MV-4-11 (cell line): ENCODE measurements at places on chromosomes 16 and 17.

DNA sequence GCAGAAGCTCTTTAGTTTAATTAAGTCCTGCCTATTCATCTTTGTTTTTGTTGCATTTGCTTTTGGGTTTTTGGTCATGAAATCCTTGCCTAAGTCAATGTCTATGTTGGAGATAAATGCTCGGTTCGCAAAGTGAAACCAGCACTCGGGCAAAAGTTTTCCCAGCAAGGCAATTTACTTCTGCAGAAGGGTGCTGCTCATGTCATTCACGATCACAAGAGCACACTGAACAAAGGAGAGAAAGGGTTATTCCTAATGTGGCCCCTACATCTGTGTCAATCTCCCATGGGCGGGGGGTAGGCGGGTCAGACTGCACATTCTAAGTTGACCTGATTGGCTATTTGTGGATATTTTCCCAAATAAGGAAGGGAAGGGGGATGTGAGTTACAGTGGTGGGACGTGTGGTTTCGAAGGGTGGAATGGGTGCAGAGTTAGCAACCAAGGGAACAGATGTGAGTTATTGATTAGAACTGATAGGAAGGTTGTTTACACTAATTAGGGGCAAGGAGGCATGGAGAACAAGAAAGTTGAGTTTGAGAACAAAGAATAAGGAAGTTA is 23.0 kb downstream of the ATF7IP2 start:
- DNase-seq: peak; percentile 35

DNA sequence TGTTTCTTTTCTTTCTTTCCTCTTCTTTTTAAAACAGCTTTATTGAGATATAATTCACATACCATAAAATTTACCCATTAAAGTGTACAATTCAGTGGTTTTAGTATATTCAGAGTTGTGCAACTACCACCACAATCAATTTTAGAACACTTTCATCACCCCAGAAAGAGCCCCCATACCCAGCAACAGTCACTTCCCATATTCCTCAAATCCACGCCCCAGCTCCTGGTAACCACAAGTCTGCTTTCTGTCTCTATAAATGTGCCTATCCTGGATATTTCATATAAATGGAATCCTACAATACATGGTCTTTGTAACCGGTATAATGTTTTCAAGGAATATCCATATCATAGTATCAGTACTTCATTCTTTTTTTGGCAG is 19.4 kb downstream of the RARA start:
- peak; percentile 65 for DNase-seq

GRCh38 chr17:16945663-16946218 is 26.2 kb downstream of the TNFRSF13B start:
- DNase-seq: no peak

DNA sequence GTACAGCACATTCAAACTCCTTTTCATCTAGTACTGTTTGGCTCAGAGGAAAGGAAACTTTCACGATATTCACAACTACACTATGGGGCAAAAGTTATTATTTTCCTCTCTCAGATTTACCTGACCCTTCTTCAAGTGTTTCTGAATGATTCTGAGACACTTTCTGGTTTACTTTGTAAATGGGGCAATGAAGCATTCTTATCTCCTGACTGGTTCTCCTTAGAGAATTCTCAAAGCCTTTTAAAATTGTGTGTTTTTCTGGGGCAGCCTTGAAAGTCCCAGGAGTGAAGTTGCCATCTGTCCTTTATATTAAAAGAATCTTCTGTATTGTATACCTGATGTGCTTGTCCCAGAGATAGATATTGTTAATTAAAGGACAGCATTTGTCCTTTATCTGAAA is 264.9 kb downstream of the FTO start:
- no peak for DNase-seq

GRCh38 chr16:5056352-5056751 is 9.4 kb downstream of the C16orf89 start:
- peak; percentile 34 for DNase-seq

GRCh38 chr17:40104594-40105486 is 4.5 kb upstream of the NR1D1 start:
- no peak for DNase-seq

GRCh38 chr16:1466968-1467521 is 7.8 kb downstream of the CLCN7 start:
- DNase-seq: peak; percentile 11

DNA sequence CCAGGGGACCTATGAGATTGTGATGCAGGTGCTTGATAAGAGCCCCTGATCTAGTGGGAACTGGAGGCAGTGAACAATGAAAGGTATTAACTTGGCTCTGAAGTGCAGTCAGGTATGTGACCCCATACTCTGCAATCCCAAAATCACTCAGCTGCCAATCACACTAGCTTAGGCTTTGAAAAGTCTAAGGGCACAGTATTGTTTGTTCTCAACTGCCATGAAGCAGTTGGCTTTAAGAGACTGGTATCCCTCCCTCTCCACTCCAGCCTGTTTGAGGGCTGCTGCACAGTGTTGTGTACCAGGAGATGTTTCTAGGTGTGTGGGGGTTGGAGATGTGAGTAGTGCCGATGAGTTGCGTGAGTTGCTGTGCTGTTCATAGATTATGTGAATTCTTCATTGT is 2.4 kb downstream of the YPEL2 start:
- DNase-seq: no peak

DNA sequence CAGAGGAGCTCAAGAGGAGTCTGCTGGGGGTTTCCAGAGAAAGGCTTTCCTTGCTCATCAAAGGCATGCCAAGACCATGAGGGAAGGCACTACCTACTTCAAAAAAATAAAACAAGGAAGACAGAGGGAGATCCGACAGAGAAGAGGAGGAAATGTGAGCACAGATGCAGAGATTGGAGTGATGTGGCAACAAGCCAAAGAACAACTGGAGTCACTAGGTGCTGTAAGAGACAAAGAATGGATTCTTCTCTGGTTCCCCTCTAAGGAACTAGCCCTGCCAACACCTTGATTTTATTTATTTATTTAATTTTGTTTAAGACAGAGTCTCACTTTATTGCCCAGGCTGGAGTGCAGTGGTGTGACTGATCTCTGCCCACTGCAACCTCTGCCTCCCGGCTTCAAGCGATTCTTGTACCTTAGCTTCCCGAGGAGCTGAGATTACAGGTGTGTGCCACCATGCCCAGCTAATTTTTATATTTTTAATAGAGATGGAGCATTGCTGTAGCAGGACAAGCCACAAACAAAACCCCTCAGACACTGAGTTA is 13.8 kb upstream of the ACSF2 start:
- no peak for DNase-seq

DNA sequence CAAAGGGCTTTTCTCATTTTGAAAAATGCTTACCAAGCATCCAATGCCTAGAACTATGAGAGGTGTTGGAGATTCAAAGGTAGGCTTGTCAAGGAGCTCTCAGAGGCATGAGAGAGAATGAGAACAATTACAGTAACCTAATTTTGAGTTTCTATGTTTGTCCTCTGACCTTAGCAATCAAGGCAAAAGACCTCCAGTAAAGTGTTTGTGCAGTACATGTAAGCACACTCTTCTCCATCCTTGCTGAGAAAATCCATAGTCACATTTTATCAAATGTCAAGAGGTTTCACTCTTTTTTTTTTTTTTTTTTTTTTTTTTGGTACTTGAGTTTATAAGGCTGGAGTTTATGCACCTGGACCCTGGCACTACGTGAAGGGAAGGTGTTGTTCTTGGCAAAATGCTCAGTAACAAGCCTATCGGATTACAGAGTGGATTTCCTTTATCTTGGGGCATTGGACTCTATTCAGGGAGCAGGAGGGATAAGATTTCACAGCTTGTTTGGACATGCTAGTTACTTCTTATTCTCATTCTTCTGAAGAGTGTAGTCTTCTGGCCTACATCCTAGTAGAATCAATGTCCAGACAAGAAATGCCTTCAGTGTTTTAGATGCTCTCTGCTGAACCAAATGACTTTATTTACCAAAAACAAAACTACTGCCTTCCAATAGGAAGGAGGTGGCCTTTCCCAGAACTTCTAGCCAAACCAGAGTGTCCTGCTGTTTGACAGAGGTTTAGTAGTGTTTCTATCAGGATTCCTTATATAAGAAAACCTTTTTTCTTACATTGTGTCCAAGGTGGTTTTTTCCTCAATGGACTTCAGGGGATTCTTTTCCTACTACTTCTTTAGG is 21.9 kb downstream of the KCNJ2 start:
- no peak for DNase-seq

DNA sequence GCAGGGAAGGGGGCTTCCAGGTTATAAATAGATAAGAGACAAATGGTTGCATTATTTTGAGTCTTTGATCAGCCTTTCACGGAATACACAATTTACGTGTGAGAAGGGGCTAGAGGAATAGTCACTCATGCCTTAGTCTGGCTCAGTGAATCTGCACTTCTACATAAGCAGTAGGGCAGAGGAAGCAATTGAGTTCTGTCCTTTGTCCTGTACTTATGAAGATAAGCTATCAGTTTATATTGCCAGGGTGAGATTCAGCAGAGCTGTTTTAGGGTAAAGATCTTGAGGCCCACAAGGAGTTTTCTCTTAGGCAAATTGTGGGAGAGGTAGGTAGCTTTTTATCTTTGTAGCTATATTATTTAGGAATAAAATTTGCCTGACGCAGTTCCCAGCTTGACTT is 33.3 kb downstream of the TOM1L1 start:
- DNase-seq: no peak

DNA sequence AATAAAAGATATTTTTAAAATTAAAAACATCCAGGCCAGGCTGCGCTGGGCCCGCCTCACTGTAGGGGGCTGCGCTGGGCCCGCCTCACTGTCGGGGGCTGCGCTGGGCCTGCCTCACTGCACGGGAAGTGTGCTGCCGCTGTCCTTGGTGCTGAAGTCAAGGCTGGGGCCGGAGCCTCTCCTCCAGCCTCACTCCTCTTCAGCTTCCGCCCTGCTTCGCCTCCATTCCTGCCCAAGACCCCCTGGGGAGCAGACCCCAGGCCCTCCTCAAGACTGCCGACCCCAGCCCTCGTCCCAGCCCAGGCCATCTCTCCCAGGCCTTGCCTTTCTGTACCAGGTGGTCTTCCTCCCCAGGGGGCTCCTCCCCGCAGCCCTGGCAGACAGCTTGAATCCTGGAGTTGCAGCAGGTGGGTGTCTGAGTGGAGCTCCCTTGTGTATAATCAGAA is 26.2 kb downstream of the ENDOV start:
- DNase-seq: peak; percentile 22

DNA sequence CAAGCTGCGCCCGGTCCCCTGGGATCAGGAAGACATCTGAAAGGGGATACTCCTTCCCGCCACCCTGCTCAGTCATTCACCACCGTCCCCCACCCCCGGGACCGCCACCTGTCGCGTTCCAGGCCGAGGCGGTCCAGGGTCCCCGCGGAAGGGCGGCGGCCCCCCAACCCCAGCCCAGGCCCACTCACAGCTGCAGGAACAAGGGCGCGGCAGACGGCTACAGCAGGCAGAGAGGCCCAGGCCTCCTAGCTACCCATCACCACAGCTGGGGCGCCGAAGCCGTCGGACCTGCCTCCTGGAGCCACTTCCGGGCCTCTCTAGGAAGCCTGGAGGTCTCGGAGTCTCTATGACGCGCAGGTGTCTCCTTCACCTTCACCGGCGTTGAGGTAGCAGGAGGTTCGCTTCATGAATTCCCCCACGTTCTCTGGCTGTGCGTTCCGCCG is at the start of gene SDR42E1:
TSS of gene SDR42E1 (minus strand) at position 272 of the 443 bp plus-strand sequence. CDS start 10,612 bp downstream, outside the sequence.
- no peak for DNase-seq

DNA sequence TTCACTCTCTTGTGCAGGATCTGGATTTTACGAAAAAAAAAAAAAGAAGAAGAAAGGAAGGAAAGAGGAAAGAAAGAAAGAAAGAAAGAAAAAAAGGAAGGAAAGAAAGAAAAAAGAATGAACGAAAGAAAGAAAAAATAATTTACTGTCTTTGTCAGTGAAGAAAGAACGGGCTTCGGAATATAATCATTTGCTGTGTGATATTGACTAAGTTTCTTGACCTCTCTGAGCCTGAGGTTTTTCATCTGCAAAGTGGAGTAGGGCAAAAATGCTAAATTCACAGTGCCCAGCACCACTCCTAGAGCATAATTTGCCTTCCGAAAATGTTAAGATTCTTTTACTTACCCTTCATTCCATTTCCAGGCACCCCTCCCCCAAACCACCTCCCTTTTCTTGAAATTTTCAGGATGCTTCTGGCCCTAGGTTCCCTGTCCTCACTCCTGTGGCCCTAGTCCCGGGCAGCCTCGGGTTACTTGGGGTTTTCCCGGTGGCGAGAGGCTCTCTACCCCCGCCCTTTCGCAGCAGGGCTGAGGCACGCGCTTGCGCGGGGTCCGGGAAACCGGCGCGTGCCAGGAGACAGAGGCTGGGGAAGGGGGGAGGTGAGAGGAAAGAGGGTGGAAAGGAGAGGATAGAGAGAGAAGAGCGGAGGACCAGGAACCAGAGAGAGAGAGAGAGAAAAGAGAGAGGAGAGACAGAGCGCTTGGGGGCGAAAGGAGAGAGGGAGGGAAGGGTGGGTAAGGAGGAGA is at the start of gene CNTNAP1:
TSS of gene CNTNAP1 (plus strand) at position 556 of the 746 bp plus-strand sequence. CDS start 299 bp downstream, outside the sequence.
- no peak for DNase-seq

- DNase-seq: no peak
Measured at GRCh38 chr17:82879241-82879640, 39.4 kb upstream of the ZNF750 start.

- DNase-seq: no peak
Measured at GRCh38 chr17:42700586-42701289, 18.4 kb downstream of the CNTNAP1 start.

- no peak for DNase-seq
Measured at GRCh38 chr16:8963010-8963820, 491 bp downstream of the USP7 start.

DNA sequence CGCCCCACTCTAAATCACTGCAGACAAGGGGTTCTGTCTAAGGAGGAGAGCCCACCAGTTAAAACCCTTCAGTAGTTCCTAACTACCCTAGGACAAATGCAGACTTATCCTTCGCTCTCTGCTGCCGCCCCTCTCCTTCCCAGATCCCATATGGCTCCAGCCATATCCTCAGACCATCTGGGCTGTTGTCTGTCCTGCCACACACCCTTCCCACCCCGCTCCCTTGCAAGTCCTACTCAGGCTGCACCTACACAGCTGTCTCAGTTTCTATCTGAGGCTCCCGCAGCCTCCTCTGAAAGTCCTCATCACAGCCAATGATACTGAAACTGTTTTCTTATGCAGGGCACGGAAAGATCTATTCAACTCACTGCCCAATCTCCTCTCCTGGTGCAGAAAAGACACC is 720 bp upstream of the BCKDK start:
- no peak for DNase-seq

DNA sequence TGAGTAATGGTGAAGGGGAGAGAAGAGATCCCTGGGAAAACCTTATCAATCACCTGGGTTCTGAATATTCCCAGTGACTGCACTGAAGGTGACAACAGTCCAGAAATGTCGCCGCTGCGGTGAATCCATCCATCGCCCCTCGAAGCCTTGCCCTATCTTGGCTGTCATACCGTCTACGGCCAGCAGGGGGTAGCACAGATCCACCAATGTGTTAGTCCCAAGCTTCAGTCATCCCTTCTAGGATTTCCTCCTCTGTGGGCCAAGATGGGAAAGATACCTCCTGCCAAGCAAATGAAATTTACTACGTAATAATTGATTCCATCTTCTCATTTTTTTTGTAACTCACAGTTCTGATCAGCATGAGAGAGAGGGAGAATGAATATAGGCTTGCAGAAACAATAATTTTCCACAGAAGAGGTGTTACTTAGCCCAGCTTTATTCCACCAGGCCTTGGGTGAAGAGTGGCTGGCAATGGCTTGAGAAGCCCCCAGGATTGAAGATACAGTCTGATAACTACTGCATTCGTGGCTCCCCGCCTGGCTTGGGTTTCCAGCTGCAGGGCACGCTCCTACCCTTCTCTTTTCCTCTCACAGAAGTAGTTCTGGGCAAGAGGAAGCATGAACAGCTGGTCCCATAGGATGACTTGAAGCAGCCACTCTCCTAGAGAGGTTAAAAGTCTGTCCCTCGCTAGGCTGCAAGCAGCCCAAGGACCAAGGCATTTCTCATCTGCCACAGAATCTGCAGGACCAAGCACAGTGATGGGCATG is 2.6 kb upstream of the FMNL1 start:
- DNase-seq: peak; percentile 62
